Effector CD8-positive, alpha-beta T cell (primary cell): ENCODE measurements at places on chromosomes 3 and 15.

DNA sequence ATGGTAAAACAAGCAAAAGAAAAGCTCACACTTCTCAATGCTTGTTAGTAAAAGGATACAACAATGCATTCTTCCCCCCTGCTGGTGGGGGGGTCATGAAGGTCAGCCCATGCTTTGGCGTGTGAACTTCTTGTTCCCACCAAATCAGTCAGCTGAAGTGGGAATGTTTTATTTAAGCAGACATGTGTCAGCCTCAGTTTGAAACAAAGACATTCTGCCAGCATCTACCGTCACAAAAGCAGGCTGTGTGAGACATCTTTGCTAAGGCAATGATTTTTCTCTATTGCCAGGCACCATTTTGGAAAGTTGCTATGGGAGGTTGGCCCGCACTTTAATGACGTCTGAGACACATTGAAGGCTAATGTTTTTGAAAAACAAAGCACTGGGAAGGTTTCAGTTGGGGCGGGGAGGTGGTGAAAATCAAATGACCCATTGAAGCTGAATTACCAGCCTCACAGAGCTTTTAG lies 206.6 kb downstream of the TLE3 start:
- DNase-seq, result no peak

- DNase-seq, result no peak
These were observed 114.3 kb downstream of the DIPK2A start for GRCh38 chr3:144085964-144086363.

GRCh38 chr3:117278424-117279190 lies 569.0 kb downstream of the TUSC7 start:
- DNase-seq, result no peak

DNA sequence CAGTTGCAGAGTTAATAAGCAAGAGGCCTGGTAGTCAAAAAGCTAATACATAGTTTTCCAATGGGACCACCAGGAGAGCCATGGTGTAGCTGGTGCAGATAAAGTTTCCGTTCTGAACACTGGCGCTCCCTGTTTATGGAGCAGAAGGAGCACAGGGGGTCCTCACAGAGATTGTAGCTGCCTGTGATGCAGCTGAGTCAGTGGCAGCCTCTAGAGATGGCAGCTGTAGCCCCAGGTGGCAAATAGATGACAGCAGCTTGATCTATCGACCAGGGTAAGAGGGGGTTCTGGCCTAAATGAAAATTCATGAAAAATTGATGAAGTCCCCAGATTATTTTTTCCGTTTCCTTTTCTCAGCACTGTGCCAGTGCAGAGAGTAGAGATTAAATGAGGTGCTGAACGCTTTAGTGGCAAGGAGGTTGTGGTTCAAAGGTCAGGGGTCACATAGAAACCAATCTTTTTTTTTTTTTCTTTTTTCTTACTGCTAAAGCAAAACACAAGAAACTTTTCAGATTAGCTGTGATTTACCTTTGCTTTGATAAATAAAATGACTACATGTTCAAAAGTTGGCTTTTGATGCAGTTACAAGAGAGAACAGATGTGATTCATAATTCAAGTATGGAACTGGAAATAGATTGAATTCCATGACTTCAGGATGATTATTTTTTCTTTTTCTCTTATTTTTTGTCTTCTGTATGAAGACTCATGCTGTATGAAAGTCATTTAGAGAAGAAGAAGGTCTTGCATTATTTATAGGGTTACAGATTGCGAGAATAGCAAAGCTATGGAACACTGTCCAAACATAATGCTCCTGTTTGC lies 63.3 kb downstream of the ROBO2 start:
- no peak for DNase-seq
